Right cardiac atrium (tissue), 5 donors: ENCODE measurements at places on chromosomes 2 and 18. TPM values are rescaled to one million over a fixed set of nuclear protein-coding genes. Genes with fewer than 3 reads are reported as not detected.

- no peak for DNase-seq
Observed at GRCh38 chr2:237236188-237236587, 150.5 kb downstream of the COPS8 start.

Gene MPP4
- not detected for polyA plus RNA-seq

Gene PDCD1
- polyA plus RNA-seq: 7.4 TPM

GRCh38 chr2:67726416-67726815 lies 329.3 kb downstream of the ETAA1 start:
- no peak for DNase-seq

GRCh38 chr2:148968301-148968700 lies 70.2 kb upstream of the LYPD6B start:
- no peak for DNase-seq

DNA sequence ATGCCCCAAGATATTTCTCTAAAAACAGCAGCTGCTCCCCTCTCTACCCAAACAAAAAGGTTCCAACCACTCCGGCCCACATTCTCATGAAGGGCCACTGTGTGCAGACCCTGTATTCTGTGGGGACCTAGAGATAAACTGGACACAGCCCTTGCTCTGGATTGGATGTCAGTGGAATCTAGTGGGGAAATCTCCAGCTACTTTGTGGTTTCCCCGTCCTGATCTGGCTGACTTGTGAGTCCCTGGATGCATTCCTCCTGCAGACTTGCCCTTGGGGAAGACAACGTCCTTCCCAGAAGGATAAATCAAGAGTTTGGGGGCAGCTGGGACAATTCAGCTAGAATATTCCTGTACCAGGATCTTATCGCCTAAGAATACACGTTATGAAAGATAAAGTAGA lies 151.1 kb downstream of the FSHR start:
- DNase-seq: no peak

Gene LOXHD1
- polyA plus RNA-seq: 0.34 TPM
